ENCODE measurements at places on chromosomes 16 and 17. TPM values are rescaled to one million over a fixed set of nuclear protein-coding genes. Genes with fewer than 3 reads are reported as not detected.

Gene GRAP
- total RNA-seq = 0.08 TPM

Gene CORO6
- 9.4 TPM for total RNA-seq

Gene GNG13
- not detected for total RNA-seq

Gene KRTAP16-1
- total RNA-seq = not detected

Gene CD300LB
- total RNA-seq = not detected

Gene SHPK
- 10.4 TPM for total RNA-seq

Gene G6PC1
- not detected for total RNA-seq

Data from smooth muscle cell of the coronary artery (primary cell).